ENCODE measurements at places on chromosomes 12 and 14. TPM values are rescaled to one million over a fixed set of nuclear protein-coding genes. Genes with fewer than 3 reads are reported as not detected.

- DNase-seq, result no peak
Measured at GRCh38 chr12:96121271-96121711, 72.9 kb upstream of the ELK3 start.

IFNG-AS1 gene
- total RNA-seq, result 0.49 TPM

DNA sequence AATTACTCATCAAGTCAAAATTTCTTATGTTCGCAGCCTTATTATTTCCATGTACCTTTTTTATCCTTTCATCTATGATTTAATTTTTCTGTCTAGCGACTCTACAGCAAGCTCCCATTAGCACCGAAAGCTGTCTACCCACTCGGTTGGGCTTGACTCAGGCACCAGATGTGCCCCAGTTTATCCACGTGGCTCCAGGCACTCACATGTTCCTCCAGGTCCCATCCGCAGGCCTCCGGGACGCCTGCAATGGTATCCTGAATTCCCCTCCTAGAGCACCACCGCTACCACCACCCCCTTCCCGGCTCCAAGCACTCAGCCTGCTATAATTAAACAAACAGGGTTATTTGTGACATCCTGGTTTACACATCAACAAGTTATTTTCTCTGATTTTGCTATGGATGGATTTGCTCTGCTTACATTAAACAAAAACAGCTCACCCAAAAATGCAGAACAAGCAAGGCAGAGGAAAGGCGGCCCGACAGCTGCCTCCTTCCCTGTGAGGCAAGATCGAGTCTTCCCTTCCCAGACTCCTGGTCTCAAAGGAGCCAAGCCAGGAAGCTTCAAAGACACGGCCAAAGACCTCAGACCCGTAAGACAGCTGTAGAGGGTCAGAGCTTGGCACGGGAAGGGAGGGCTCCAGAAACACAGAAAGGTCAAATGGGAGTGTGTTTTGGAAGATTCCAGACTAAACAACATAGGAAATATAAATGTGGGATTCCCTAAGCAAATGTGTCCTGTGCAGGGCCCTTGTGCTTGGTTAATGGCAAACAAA, 253.8 kb downstream of the TTC8 start:
- peak; percentile 25 for DNase-seq

GTF2A1 gene
- total RNA-seq, result 27.3 TPM

IL31 gene
- total RNA-seq, result not detected

LRTM2 gene
- total RNA-seq, result 0.20 TPM

DNA sequence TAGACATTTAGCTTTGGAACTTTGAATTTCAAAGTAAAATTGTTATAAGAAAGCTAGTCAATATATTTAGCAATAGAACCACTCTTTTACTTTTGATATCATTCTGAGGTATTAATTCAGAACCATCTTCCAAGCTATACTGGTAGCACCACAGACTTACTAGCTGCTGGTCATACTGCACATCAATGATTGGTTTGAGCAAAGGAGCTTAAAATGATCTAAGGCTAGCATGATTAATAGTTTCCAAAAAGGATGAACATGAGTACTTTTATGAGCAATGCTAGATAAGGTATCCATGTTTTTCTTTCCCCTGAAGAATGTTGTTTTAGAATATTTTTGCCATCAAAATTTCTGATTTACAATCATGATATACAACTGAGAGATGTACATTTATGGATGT, 17.2 kb downstream of the CNIH1 start:
- no peak for DNase-seq

GRCh38 chr12:1858456-1858855, 38.1 kb downstream of the LRTM2 start:
- no peak for DNase-seq

SALL2 gene
- 4.9 TPM for total RNA-seq

BDKRB1 gene
- total RNA-seq, result 0.20 TPM

DNA sequence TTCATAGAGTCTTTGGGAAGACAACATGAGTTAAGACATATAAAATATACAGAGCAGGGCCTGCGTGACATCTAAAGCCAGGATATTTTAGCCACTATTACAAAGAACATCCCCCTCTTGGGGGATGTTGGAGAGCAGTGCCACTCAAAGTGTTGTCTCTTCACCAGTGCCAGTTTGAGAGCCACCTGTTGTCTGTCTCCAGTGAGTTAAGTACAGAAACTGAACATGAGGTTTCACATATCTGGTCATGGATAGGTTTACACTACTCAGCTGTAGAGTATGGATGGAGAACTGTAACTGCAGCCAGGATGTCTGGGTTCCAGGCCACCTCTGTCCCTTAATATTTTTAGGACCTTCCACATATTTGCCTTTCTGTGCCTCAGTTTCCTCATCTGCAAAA, 39.1 kb downstream of the RNFT2 start:
- DNase-seq, result no peak

- DNase-seq, result no peak
Measured at GRCh38 chr14:92754966-92755365, 6.5 kb upstream of the LGMN start.

GRCh38 chr14:23121361-23121771, 2.3 kb upstream of the CEBPE start:
- DNase-seq, result no peak
